ENCODE measurements at places on chromosomes 4 and X. TPM values are rescaled to one million over a fixed set of nuclear protein-coding genes. Genes with fewer than 3 reads are reported as not detected.

DNA sequence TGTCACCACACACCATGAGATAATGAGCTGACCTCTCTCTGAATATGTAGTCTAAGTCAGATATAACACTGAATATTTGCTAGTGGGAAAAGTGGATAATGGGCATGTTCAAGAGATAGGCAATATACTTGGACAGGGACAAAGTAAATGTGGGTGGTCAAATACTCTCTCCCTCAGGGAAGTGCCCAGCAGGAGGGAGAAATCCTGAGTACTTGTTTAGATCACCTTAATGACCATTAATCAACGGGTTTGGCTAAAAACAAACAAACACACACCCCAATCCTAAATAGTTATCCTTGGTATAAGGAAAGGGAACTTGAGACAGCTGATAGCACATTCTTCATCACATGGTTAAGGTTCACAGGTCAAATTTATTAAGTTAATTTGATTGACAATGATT is 933.5 kb downstream of the C4orf33 start:
- no peak for ATAC-seq

LINC00632 gene
- total RNA-seq = 1,432 TPM

S100G gene
- total RNA-seq = not detected

GRCh38 chr4:16217300-16218051 is 8.8 kb downstream of the TAPT1 start:
- ATAC-seq = no peak

ZCCHC18 gene
- total RNA-seq = 2.4 TPM

ZIC3 gene
- not detected for total RNA-seq

CORIN gene
- 0.58 TPM for total RNA-seq

NAT8L gene
- 17.1 TPM for total RNA-seq

DNA sequence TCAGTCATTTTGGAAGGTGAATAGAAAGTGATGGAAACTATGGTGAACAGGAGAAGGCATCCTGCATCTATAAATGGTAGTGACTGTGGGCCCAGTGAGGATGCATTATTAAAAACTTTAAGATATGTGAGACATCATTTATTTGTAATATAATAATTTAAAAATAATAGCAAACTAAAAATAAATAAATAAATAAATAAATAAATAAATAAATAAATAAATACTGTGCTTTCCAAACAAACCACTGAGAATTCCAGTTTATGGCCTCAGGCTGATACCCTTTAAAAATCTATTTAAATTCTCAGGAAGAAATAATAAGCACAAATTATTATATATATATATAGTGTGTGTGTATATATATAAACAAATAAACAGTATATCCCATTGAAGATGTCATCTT is 248.0 kb upstream of the DCAF8L1 start:
- ATAC-seq = no peak

GAGE1 gene
- not detected for total RNA-seq

- no peak for ATAC-seq
These were observed 188.9 kb upstream of the IL1RAPL1 start for GRCh38 chrX:28398342-28398741.

SCD5 gene
- total RNA-seq = 51.4 TPM

- no peak for ATAC-seq
These were observed 18.8 kb upstream of the TBC1D8B start for GRCh38 chrX:106783716-106784115.

GRCh38 chrX:148567229-148567628 is 66.8 kb downstream of the AFF2 start:
- ATAC-seq = peak; percentile 78

DNA sequence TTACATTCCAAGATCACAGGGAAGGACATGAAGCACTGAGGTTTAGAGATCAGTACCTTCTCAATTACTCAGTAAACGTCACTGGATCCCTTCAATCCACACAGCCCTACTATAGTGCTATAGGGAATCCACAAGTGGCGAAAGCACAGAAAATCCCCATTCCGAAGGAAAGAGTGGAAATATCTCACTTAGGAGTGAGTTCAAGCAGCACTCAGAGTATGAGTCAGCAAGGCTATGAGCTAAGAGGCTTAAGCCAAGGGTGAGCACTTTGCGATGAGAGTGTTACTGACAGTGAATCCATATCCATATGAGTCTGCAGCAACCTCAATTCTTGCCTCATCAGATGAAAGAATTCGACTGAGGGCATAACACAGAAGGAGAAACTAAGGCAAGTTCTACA is 165.1 kb downstream of the VSIG4 start:
- no peak for ATAC-seq

DNA sequence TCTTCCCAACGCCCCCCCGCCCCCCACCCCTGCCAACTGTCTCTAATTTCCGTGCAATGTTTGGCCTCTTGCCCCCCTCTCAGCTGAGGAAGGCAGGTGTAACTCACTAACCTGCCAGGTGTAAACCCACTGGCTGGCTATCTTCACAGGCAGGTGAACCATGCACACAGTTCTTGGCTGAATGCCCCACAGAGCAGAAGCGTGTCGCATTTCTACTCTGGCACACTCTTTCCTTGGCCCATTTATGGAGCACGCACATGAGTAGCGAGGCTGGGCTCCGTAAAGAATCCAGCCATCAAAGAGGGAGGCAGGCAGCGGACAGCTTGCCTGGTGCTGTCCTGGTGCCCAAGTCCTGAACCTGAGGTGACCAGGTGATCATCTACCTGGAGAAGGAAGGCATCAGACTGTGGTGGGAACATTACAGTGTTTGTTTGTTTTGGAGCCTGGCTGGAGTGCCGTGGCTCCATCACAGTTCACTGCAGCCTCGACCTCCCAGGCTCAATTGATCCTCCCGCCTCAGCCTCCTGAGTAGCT is 39.2 kb upstream of the CRMP1 start:
- no peak for ATAC-seq

DNA sequence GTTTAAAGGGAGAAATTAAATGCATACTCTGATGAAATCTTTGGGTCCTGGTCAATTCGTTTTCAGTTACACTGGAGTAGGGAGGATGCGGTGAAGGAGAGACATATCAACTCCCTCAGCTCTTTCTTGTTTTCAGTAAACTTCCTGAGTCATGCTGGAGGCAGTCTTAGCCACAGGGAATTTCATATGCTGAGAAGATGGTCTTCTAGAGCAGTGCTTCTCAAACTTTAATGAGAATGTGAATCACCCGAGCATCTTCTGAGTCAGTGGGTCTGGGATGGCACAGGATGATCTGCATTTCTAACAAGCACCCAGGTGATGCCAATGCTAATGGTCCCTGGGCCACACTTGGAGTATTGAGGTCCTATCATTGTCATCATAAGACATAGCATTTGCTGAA is 214.5 kb downstream of the KIT start:
- ATAC-seq = no peak

GRCh38 chr4:112523008-112523721 is 7.2 kb upstream of the NEUROG2 start:
- ATAC-seq = no peak

GRCh38 chr4:86834901-86835300 is 14.3 kb downstream of the SLC10A6 start:
- no peak for ATAC-seq

SLC9B1 gene
- total RNA-seq = 1.5 TPM

GRCh38 chr4:23279377-23279986 is 586.7 kb downstream of the GBA3 start:
- ATAC-seq = no peak

DNA sequence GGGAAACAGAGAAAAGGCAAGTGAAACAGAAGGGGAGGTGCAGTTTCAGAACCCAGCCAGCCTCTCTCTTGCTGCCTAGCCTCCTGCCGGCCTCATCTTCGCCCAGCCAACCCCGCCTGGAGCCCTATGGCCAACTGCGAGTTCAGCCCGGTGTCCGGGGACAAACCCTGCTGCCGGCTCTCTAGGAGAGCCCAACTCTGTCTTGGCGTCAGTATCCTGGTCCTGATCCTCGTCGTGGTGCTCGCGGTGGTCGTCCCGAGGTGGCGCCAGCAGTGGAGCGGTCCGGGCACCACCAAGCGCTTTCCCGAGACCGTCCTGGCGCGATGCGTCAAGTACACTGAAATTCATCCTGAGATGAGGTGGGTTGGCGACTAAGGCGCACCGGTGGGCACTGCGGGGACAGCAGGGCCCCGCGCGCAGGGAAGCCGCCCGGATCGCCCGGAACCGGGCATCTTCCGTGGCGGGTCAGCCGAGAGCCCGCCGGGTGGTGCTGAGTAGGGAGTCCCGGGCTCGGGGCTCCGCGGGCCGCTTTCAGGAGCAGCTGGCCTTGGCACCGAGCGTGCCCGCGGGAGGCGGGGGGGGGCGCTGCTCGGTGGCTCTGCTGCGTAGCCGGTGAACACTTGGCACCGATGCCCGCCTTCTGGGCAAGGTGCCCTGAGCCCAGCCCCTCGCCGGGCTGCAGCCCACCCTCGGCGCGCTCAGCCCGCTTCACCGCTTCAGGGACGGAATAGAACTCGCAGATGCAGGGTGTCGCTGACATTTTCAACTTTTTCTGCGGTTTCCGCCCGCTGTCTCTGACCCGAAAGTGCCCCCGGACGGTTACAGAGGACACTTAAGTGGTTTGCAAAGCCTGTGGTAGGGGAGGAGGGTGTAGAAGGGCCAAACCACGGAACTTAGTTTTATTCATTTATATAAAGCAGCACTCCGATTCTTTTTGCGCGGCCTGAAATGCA is at the start of gene CD38:
CD38 (plus strand) TSS at position 40 of the 953 bp plus-strand sequence; CDS start at position 127, 87 bp downstream.
- ATAC-seq = peak; percentile 40

DNA sequence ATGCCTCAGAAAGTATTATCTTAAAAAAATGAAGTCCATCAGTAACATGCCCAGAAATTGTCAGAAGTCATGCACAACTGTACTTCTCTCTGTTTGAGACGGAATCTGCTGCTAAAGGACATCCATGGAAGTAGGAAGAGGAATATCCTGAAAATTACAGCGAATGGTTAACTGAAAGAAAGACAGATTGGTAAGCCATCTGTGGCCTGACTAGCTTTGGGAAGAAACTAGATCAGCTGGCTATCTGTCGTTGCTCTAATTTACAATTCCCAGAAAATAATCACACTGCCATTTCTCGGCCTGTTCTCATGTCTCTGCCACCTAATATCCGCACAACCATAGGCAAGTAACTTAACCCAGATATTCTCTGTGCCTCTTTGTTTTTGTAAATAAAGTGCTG is 496.5 kb downstream of the PCDH19 start:
- no peak for ATAC-seq

DNAAF6 gene
- total RNA-seq = not detected
